Stimulated activated CD4-positive, alpha-beta T cell treated with anti-CD3 and anti-CD28 coated beads, Interleukin-4, amount 100 ng/mL, for 1 hour (primary cell): ENCODE measurements at places on chromosomes 16 and 17.
A peak's percentile ranks its signal among the peaks of the same experiment; 100 is the strongest.

DNA sequence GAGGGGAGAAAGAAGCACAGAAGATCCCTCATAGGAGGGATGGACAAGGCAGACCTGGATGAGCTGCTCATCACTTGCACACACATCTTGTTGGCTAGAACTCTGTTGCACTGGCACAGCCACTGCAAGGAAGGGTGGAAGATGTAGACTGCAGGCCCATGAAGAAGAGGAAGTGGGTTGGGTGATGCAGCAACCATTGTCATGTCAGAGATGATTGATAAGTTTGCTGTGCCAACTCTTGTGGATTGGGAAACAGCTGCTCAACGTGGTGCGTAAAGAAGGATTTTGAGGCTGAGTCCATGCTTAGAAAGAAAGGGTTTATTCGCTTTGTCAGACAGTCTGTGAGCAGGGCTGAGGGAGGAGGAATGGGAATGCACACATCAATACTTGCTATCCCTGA, 161.4 kb upstream of the MPHOSPH6 start:
- DNase-seq, result no peak

GRCh38 chr17:80425835-80426426, 11.0 kb downstream of the ENDOV start:
- DNase-seq, result no peak

DNA sequence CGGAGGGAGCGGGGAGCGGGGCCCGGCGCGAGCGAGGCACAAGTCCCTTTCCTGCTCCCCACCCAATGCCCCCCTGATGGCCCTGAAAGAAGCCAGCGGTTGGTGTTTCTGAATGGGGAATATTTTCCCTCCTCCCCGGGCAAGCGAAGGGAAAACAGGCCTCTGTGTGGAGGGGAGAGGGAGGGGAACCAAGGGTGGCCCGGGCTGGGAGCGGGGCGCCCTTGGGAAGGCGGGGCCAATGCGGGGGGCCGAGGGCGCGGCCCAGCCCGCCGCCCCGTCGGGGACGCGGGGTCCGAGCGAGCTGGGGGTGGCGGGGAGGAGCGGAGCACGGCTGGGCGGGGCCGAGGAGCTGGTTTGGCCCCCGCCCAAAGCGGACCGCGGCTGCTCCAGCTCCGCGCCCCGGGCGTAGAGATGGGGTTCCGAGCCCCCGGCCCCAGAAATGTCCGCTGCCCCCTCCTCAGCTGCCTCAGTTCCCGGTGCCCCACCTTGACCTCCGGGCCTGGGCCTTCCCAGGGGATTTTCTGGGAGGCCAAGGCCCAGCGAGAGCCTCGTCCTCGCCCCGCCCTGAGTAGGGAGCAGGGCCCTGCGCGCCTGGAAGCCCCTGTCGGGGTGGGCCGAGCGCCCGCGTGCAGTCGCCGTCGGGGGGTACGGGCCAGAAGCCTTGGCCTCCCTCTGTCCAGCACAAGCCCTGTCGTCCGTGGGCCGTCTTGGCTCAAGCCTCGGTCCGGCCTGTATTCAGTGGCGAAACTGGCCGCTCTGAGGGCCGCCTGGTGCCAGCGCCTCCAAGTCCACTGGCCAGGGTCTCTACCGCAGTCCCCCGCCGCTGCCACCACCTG, 3.9 kb upstream of the HEXIM1 start:
- DNase-seq, result peak; percentile 36

GRCh38 chr16:29700253-29700987, 21.4 kb downstream of the QPRT start:
- DNase-seq, result peak; percentile 78

- no peak for DNase-seq
Observed at GRCh38 chr16:50282955-50283631, 16.7 kb downstream of the ADCY7 start.

- DNase-seq, result no peak
Observed at GRCh38 chr16:6382924-6383459, 949.7 kb upstream of the RBFOX1 start.

GRCh38 chr17:47078801-47079200, 99.7 kb upstream of the RPRML start:
- DNase-seq, result no peak

DNA sequence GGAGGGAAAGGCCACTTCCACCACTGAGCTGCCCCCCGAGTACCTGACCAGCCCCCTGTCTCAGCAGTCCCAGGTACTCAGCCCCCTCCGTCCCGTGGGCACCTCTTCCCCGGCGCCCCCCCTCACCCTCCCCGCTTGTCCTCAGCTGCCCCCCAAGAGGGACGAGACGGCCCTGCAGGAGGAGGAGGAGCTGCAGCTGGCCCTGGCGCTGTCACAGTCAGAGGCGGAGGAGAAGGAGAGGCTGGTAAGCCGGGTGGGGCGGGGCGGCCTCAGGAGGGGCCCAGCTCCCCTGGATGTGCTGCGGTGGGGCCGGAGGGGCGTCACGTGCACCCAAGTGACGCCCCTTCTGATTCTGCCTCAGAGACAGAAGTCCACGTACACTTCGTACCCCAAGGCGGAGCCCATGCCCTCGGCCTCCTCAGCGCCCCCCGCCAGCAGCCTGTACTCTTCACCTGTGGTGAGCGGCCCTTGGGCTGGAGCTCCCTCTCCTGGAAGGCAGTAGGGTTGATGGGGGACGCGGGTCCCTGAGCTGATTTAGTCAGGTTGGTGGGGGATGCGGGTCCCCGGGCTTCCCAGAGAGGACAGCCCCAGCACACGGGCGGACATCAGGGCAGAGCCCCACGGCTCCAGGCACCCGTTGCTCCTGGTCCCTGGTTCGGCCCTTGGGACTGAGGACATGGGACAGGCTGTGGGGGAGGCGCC, 9.5 kb upstream of the MRPL12 start:
- DNase-seq, result no peak

GRCh38 chr17:14664511-14664910, 363.6 kb downstream of the HS3ST3B1 start:
- no peak for DNase-seq

DNA sequence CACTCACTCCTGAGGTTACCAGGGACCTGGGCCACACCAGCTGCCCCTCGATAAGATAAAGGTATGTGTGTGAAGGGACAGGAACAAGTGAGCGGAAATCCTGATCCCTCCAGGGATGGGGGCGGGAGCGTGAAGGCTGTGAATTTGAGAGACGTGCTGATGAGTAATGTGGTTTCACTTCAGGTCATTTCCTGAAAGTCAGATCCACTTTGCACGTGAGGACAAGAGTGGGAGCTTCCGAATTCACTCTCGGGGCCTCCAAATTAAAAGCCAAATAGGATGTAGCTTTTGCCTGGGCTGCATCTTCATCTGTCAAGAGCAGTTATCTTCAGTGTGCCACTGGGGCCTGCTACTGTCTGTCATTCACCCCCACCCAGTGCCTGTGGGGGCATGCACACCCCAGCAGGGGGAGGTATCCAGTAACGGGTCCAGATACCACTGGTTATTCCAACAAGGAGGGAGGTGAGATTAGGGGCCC, 87.4 kb upstream of the LHX1 start:
- DNase-seq, result peak; percentile 39

GRCh38 chr16:25596194-25596593, 95.6 kb upstream of the HS3ST4 start:
- DNase-seq, result no peak

- DNase-seq, result no peak
Observed at GRCh38 chr17:37518826-37519225, 29.1 kb downstream of the DUSP14 start.

DNA sequence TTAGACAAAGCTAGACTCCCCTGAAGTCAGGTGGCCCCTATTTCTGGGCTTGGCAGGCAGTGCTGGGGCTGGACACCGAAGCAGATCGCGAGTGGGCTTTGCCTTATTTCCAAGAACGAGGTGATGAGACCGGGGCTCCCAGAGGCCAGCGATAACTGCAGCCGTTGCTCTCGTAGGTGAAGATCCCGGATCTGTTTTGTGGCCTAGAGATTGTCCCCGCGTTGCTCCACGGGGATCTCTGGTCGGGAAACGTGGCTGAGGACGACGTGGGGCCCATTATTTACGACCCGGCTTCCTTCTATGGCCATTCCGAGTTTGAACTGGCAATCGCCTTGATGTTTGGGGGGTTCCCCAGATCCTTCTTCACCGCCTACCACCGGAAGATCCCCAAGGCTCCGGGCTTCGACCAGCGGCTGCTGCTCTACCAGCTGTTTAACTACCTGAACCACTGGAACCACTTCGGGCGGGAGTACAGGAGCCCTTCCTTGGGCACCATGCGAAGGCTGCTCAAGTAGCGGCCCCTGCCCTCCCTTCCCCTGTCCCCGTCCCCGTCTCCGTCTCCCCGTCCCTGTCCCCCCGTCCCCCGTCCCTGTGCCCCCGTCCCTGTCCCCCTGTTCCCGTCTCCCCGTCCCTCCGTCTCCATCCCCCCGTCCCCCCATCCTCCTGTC, 1.5 kb upstream of the TBCD start:
- no peak for DNase-seq

GRCh38 chr17:17648762-17649161, 32.5 kb upstream of the RAI1 start:
- DNase-seq, result no peak

GRCh38 chr17:75843577-75844529, at the start of gene UNC13D:
Gene UNC13D, minus strand, starts transcription at chr17:75844404. Its CDS starts 67 bp downstream, at chr17:75844337.
- peak; percentile 57 for DNase-seq

- no peak for DNase-seq
Observed at GRCh38 chr17:79833744-79834564, 5.3 kb downstream of the CBX4 start.

GRCh38 chr17:49766918-49767530, 3.1 kb upstream of the FAM117A start:
- DNase-seq, result no peak

- DNase-seq, result peak; percentile 36
Observed at GRCh38 chr17:55420776-55421178, 858 bp downstream of the MMD start.

GRCh38 chr17:42950044-42950783, 14.0 kb downstream of the AARSD1 start:
- DNase-seq, result no peak

DNA sequence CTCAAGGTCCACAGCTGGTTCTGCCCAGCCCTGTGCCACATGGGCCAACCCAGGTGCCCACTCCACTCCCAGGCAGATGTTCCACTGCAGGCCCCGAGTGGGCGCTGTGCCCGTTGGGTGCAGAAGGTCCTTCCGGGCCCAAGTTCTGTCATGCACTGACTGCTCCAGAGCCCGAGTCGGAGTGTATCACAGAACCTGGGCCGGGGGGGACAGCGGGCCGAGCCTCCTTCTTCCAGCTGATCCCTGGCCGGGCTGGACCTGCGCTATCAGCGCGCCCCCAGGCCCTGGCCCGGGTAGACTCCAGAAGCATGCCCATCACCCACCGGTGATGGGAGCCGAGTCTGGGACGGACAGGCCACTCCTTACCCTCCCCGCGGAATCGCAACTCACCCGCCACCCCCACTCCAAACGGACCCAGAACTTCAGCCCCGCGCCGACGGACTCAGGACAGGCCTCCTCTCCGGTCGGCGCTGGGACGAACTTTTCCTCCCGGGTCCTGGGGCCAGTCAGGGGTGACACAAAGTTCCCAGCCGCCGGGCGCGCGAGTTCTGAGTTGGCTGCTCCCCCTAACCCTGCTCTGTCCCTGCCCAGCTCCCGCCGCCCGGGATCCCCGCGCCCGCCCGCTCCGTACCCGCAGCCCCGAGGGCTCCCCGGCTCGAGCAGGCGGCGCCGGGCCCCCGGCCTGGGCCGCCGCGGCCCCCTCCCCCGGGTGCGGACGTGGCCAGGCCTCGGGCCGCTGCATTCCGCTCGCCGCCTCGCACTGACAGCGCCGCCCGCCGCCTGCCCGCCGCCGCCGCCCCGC, at the start of gene COPZ2:
COPZ2 (minus strand) TSS at position 762 of the 802 bp plus-strand sequence; CDS start at position 742, 20 bp downstream.
- peak; percentile 62 for DNase-seq

DNA sequence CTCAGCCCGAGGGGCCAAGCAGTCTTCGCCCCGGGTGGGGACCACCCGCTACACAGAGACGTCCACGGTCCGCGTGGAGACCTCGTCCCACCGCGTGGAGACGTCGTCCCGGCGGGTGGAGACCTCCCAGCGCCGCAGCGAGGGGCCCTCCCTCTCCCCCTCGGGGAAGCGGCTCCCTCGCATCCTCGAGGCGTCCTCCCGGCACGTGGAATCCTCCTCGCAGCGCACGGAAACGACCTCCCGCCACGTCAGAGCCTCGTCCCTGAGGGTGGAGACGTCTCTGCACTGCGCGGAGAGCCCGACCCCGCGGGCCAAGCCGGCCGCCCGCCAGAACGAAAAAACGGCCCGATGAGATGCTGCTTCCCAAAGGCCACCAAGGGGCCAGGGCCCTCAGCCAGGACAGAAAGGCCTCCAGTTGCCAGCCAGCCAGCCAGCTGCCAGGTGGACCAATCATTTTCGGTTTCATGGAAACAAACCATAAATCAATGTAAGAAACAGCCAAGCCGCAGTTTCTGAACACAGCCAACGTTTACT, 424 bp downstream of the C17orf100 start:
- DNase-seq, result peak; percentile 41

DNA sequence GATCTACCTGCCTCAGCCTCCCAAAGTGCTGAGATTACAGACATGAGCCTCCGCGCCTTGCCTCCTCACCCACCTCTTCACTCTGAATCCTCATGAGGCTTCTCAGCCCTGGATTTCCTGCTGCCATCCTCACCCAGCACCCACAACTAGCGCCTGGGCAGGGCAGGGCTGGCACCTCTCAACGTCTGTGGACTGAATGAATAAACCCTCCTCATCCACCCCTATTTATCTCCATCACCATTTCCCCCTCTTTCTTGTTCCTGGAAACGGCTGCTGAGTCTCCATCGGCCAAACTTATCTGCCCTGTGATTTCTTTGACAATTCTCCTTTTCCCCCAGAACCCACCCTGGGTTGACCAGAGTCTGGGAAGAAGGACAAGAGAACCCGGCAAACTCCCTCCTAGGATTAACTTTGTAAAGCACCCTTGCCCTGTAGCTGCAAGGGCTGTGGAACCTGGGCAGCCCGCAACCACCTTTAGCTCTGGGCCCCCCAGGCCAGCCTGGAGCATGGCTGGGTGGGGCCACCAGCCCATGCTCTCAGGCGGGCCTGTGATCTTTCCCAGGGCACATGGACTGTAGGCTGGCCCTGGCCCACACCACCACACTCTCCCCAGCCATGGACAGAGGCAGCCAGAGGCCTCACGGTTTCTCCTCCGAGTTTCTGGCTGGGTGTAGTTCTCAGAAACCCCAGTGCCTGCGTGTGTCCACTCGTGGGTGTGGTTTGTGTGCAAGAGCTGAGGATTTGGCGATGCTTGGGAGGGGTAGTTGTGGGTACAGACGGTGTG, 2.4 kb downstream of the SPN start:
- DNase-seq, result no peak

DNA sequence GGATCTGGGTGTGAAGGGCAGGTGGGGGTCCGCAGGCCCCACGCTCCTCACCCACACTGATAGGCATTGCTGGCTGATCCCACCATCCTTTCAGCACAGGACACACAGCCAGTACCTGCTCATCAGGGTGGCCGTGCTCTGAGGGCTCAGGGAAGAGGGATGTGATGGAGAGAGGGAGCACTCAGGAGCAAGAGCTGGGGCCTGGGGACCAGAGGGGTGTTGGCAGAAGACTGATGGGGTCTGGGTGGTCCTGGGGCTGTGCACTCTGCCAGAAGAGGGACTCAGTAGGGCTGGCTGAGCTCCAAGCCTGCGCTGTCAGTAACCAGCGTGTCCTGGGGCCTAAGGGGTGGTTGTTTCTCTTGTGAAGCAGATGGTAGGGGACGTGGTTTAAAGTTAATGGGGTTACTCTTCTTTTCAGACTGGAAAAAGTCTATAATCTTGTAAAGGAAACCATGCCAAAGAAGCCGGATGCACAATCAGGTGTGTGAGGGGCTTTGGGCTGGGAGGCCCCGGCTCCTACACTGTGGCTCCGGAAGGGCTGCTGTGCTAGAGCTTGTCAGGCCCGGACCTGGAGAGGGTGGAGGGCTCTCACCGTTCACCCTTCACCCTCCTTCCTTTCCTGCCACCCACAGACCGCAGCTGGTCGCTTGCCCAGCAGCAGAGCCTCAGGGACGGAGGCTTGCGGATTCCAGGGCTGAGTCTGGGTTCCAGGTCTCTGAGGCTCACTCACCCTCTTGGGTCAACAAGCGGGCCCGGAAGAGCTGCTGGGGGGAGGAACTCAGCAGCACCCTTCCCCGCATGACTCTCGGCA, 27.8 kb downstream of the POLR3E start:
- no peak for DNase-seq
